ENCODE measurements at places on chromosomes 6 and 20. TPM values are rescaled to one million over a fixed set of nuclear protein-coding genes. Genes with fewer than 3 reads are reported as not detected.

The UNC5CL gene
- total RNA-seq = 2.2 TPM

The NFATC2 gene
- total RNA-seq = 11.9 TPM

- H3K27ac ChIP-seq = no peak overlapping the region
- no peaks in the 10 kb centered on the region for H3K27me3 ChIP-seq
- no peak for DNase-seq
- H3K36me3 ChIP-seq = no peaks in the 10 kb centered on the region
- H3K4me3 ChIP-seq = no peak overlapping the region
Measured at GRCh38 chr6:158323561-158323958, 11.3 kb downstream of the TULP4 start.

DNA sequence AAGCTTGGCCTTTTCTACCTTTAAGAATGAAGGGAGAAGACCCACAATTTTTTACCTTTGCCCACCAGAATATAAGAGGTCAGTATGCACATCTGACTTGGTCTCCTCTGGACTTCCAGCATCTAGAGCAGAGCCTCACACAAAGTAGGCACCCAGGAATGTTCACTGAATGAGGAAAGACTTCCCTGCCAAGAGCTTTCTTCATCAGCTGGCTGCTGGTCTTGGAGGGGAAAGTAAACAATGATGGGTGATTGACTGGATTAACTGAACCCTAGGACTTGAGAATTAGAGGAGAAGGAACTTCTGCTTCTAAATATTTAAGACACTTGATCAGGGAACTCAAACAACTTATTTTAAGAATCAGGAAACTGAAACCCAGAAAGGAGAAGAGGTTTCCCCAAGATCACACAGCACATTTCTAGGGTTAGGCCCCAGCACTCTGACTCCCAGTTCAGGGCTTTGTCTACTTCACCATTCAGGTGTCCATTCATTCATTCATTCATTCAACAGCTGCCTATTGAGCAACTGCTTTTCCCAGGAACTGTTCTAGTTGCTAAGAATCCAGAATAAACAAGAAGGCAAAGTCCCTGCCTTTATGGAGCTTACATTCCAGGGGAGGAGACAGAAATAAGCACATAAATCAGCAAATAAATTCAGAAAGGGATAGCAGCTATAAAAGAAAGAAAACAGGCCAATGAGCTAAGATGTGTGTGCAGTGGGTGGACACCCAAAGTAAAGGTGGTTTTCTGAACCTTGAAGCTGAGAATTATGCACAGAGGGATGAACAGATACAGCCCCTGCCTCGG, 216.9 kb upstream of the LRFN2 start:
- H3K27me3 ChIP-seq = no peaks in the 10 kb centered on the region
- H3K4me1 ChIP-seq = no peaks in the 10 kb centered on the region
- no peak overlapping the region for H3K27ac ChIP-seq
- no peak overlapping the region for H3K4me3 ChIP-seq

- H3K27ac ChIP-seq = no peak overlapping the region
- no peak overlapping the region for H3K4me3 ChIP-seq
- no peaks in the 10 kb centered on the region for H3K27me3 ChIP-seq
- H3K4me1 ChIP-seq = no peaks in the 10 kb centered on the region
- no peaks in the 10 kb centered on the region for H3K36me3 ChIP-seq
- DNase-seq = no peak
Measured at GRCh38 chr6:87105823-87106222, 10.9 kb upstream of the CGA start.

DNA sequence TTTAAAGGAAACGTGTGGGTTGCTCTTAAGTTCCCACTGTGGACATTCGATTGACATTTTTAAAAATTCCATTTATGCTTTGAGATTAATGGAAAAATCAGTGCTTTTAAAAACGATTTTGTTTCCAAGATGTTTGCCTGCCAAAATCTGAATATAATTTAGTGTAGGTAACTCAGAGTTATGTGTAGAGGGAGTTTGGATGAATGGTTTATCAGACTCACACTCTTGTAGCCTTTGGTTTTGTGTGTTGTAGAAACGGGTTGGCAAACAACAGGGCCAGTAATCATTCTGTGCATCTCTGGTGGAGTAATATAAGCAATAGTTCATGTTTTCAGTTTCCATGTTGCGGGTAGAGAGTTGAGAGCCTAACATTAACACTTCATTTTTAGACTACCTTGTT, 140.6 kb downstream of the RPS12 start:
- no peak overlapping the region for H3K27ac ChIP-seq
- DNase-seq = no peak
- no peaks in the 10 kb centered on the region for H3K27me3 ChIP-seq
- H3K4me3 ChIP-seq = no peak overlapping the region
- no peaks in the 10 kb centered on the region for H3K4me1 ChIP-seq

DNA sequence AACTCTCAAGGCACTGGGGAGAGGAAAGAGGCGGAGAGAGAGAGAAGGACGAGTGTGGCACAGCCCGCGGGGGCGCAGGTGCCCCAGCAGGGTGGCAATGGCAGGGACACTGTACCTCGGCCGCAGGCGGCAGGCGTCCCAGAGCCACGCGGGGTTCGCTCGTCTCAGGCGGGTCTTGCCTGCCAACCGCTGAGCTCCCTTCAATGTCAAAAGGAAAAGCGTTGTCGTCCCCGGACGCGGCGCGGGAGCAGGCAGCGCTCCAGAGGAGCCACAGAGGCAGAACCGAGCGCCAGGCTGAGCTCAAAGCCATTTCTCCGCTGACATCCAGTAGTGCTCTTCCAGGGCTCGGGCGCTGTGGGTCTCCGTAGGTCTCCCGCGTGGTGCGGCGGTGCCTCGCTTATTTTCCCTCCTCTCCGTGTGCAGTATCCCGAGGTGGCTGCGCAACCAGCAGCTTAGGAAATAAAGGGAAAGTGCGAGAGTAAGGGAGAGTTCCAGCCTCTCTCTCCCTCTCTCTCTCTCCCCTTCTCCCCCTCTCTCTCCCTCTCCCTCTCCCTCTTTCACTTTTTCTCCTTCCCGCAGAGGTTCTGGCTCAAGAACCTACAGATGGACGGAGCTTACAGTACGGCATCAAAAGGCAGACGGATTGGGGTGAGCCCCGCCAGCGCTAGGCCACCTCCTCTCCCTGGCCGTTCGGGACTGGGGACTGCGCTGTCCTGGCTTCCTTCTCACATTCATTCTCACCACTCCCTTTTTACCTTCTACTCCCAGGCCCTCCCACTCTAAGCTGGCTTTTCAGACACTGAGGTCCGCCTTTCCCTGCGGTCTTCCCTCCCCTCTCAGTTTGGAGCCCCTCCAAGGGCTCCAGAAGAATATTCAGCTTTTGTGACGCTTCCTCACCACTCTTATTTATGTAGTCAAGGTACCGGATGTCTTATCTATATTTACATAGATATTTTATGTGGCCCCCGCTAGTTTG, at the start of gene LAMA4:
LAMA4 (minus strand) TSS at position 727 of the 976 bp plus-strand sequence; CDS start at position 310, 417 bp downstream.
- H3K36me3 ChIP-seq = no peaks in the 10 kb centered on the region
- H3K27ac ChIP-seq = peak within 1 kb of the TSS; percentile 73
- H3K4me3 ChIP-seq = peak within 1 kb of the TSS; percentile 77
- H3K4me1 ChIP-seq = peaks cover 31% of the 10 kb centered on the region

Data from thoracic aorta (tissue), 2 donors.